ENCODE measurements at places on chromosomes 16 and 17.

- DNase-seq = no peak
Observed at GRCh38 chr17:3771140-3771539, 29.8 kb downstream of the ITGAE start.

GRCh38 chr17:66667090-66667489 lies 167.8 kb upstream of the CACNG5 start:
- DNase-seq = no peak

GRCh38 chr17:8947201-8947600 lies 18.3 kb downstream of the PIK3R5 start:
- DNase-seq = no peak

- no peak for DNase-seq
Observed at GRCh38 chr16:12529582-12529981, 274.1 kb downstream of the CPPED1 start.

DNA sequence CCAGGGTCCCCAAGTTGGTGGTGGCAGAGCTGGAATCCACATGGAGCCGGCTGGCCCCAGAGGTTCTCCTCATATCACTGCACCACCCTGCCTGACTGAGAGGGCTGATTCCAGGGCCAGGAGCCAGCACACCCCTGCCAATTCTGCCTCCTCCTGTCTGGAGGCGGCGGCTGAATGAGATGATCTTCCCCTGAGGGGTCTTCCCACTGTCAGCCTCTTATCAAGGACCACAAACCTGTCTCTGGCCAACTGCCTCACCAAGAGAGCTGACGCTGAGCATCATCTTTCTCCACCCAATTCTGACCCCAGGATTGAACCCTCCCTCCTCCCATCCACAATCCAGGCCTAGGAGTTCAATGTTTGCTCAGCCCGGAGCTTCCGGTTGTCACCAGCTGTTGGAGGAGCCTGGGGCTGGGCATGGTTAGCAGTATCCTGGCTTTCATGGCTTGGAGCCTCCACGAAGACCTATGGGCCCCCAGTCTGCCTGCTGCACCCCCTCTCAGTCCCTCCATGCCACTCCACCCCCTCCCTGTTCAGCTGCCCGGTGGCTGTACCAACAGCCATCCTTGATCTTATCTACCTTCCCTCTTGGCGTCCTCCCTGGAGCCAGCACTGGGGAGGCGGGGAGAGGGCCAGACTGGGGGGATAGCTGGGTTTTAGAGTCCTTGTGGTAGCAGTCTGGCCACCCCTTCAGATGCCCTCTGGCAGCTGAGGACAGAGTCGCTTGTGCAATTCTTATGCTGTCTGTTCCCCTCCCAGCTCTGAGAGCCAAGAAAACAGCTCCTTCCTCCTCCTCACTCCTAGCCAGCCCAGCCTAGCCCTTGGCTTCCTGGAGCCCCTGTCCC lies 25.6 kb downstream of the ABCC3 start:
- no peak for DNase-seq

GRCh38 chr17:68584581-68585303 lies 16.4 kb downstream of the FAM20A start:
- DNase-seq = no peak

DNA sequence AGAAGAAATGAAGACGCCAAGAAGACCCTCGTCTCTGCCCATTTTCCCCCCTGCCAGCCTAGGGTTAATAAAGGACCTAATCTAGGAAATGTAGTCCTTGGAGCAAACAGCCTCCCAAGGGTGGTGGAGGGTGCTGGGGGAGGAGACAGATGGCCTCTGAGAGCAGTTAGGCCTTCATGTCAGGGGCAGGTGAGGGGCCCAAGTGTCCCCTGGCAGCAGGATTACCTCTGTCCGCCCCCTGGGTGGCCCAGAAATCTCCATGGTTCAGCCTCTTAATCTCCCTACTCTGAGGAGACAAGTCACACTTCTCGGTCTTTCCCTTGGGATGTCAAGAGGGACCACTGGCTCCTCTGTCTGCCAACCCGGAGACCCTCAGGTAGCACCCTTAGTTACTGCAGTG lies 365.4 kb upstream of the TNRC6C start:
- no peak for DNase-seq

DNA sequence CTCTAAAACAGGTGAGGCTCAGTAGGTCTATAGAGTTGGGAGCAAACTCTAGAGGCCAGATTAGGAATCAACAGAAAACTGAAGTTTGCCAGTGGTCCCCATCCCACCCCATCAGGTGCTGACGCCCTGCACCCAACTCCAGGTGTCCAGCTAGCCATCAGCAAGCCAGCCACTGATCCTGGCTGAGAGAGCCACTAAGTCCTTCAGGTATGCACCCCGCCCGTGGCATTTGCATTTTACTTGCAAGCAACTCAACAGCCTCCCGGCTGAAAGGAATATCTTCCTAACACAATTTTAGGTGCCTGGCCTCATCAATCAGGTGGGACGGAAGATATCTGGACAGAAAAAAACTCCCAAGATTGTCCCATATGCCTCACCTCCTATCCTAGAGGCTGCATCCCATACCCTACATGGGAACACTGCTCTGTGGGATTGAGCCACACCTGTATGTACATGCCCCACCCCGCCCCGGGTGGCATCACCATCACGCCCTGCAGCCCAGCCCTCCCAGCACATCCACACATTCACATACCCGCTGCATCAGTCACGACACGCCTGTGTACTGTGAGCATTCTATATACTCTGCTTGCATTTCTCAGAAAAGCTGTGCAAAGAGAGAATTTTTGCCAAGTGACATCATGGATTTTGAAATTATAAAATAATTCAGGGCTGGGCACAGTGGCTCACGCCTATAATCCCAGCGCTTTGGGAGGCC lies 8.3 kb downstream of the OTOP3 start:
- DNase-seq = no peak

GRCh38 chr16:79162977-79163376 lies 437.6 kb downstream of the MAF start:
- DNase-seq = no peak

DNA sequence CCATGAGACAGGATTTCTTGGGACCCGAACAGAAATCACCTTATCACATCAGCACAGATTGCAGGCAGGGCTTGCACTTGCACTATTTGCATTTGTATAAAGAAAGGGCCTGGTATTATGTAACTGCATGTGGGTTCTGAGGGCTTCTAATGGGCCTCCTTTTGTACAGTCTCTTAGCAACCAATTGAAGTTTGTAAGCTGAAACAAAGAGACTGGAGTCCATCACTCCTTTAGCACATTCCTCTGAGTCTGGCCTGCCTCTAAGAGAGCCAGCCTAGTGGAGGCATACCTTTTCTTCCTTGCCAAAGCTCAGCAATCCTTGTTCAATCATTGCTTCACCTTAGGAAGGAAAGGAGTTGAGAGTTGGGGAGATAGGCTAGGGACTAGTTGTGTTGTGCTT lies 387.1 kb downstream of the XYLT1 start:
- no peak for DNase-seq

DNA sequence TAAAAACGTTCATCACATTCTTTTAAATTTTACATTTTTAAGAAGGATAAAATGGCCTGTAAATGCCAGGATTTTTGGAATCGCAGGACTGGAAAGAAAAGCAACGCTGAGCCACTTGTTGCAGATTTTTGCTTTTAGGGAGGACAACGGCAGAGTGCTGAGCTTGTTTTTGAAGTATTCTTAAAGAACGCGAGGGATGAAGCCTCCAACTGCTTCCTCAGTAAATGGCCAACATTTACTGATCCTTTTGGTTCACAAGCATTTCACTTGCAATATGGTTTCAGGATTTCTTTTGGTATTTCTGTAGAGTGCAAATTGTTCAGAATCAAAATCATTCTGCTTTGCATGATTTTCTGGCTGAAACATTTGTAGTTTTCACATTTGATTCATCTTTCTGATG lies 2.8 kb upstream of the KRT23 start:
- no peak for DNase-seq

DNA sequence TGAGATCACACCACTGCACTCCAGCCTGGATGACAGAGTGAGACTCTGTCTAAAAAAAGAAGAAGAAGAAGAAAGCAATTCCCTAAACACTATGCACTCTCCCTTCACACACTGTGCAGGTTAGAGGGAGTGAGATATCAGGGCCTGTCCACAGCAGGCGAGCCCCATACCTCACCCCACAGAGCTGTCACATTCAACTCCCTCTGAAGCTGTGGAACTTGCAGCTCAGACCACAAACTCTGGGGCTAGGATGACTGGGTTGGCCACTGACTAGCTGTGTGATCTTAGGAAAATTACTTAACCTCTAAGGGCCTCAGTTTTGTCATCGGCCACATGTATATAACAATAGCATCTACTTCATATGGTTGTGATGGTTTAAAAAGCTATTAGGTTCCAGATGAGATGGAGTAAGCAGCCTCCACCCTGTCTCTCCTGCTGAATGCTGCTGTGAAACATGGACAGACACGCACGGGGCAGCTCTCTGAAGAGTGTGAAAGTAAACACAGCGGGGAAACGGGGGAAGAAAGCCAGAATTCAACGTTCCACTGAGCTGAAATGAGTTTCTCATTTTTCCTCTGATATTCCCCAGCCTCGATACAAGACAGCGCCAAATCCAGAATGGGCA lies 13.6 kb upstream of the PYY start:
- no peak for DNase-seq

GRCh38 chr17:28554565-28554964 lies 2.1 kb upstream of the UNC119 start:
- no peak for DNase-seq

DNA sequence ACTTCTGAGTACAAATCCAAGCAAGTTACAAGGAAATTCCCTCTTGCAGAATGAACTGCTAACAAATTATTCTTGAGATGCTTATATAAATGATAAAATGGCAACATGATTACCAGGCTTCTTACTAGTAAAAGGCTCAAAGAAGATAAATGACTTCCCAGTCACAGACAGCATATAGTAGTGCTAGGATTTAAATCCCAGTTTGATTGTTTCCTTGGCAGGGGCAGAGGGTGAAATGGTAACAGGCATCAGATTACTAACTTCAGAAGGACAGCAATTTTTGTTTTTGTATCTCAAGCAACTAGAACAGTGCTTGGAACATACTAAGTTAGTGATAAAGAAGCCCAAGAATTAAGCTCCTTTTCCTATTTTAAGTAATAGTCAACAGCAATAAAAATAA lies 102.8 kb downstream of the SSH2 start:
- no peak for DNase-seq

- DNase-seq = no peak
Observed at GRCh38 chr16:4615384-4616046, 827 bp upstream of the UBALD1 start.

Measured in NCI-H2081 treated with DMSO at 0.1 percent for 48 hours (cell line).